CD4-positive, alpha-beta T cell treated with Interleukin-15 for 4 hours (primary cell): ENCODE measurements at places on chromosomes 3 and 15.

- no peak for DNase-seq
Measured at GRCh38 chr3:128006061-128007032, 45.9 kb upstream of the SEC61A1 start.

- peak; percentile 38 for DNase-seq
Measured at GRCh38 chr3:129003578-129004112, 2.5 kb downstream of the EFCC1 start.

DNA sequence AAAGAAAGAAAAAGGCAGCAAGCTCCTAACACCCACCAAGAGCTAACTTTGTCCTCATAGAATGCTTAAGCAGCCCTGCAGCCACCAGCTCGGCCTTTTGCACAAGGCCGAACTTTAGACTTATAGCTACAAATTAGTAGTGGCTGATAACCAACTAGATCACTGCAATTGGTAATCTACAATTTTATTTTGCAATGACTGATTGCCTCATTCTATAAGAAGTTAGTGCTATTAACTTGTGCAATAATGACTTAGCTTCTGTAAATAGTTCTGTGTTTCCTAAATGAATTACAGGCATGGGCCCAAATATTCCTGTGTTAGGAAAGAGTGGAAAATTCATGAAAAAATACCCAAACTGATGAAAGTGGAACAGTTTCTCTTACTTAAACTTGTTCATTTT is 284.8 kb upstream of the CFAP20DC start:
- DNase-seq = no peak

- DNase-seq = no peak
Measured at GRCh38 chr3:77259694-77260093, 219.8 kb downstream of the ROBO2 start.

DNA sequence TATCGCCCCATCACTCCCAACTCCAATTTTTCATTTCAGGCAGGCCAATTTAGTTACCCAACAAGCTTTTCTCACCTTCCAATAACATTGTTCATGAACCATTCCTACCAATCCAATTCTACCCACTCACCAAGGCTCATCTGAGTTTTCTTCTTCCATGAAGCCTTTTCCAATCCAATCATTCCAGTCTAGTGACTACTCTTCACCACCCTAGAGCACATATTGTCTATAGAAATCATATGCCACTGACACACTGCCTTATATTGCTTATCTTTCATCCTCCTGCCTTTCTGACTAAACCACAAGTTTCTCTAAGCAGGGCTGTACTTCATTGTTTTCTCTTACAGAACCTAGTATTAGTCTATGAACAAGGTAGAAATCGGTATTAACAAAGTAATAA is 11.4 kb downstream of the CCDC14 start:
- no peak for DNase-seq

DNA sequence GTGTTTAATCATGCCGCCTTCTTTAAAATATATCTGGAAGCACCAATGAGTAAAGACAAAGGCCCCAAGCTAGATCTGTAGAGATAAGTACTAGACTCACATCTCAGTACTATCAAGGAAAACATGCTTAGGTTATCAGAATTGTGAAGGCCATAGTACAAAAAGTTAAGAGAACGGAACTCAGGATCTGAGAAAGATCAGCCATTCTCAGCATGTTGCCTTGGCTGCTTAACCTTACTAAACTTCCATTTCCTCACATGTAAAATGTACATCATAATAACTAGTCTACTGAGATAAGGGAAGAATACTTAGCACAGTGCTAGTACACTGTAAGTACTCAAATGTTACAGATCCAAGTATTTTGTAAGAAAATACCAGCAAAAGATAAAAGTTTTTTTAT is 7.6 kb downstream of the DNAJC19 start:
- DNase-seq = no peak

DNA sequence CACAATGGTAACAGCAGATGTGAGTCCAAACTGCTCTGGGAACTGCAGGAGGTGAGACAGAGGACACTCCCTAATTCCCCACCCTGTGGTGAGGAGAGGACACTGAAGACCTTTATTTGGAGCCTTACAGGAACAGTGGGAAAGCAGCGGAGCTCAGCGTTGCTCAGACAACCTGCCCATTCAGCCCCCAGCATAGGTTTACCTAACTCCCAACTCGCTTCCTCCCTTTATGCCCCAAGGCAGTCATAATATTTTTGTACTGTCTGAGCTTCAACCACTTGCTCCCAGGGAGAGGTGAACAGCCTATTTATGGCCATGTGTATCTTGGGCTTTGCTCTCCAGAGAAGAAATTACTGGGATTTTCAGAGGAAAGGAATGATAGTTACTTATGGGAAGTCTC is 34.1 kb downstream of the SHC4 start:
- DNase-seq = no peak

DNA sequence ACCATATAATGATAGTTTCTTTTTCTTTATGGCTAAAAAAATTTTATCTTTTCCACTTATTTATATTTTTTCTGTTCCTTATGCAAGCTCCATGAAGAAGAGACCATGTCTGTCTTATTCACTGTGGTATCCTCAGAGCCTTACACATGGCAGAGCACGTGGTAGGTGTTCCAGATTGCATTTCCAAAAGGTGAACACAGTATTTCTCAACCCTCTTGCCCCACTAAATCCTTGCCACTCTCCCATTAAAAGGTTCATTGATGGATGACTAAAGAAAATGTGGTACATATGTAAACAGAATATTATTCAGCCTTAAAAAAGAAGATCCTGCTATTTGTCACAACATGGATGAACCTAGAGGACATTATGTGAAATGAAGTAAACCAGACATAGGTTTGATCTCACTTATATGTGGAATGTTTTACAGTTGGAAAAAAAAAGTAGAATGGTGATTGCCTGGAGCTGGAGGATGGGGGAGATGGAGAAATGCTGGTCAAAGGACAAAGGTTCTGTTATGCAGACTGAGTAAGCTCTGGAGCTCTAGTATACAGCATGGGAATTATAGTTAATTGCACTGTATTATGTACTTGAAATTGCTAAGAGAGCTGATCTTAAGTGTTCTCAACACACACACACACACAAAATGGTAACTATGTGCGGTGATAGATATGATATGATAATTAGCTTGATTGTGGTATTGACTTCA is 266.7 kb downstream of the CNTN3 start:
- no peak for DNase-seq

DNA sequence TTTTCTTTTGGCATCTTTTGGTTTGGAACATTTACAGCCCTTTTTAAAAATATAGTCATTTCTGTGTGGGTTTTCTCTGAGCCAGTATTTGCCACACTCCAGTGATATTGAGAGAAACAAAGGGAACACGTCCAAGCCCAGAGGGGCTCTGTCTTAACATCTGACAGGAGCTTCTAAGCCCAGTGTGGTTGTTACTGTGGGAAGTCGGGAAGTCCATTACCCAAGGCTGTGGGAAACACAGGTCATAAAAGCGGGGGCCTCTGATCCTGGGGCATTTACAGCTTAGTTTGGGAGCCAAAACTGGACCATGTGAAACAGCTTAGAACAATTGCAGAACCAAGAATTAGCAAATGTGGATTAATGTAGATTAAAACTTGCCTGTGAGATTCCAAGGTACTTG is 123.0 kb downstream of the PTPRG start:
- DNase-seq = no peak

- peak; percentile 33 for DNase-seq
Measured at GRCh38 chr3:132343018-132343612, 25.9 kb downstream of the ACP3 start.

DNA sequence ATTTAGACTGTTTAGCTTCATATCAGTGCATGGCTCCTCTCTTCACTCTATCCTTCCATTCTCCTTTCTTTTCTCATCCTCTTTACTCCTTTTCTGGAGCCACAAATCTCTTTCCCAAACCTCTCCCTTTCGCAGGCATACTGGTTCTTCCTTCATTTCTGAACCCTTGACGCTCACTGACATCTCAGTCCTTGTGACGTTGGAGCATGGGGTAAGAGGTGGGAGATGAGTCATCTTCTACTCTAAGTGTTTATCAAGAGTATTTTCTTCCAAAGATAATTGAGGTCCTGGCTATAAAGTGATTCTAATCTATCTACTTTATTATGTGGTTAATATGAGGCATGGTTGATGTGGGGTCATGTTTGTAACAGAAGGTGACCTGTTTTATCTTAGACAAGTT is 414.2 kb downstream of the AGBL1 start:
- no peak for DNase-seq

DNA sequence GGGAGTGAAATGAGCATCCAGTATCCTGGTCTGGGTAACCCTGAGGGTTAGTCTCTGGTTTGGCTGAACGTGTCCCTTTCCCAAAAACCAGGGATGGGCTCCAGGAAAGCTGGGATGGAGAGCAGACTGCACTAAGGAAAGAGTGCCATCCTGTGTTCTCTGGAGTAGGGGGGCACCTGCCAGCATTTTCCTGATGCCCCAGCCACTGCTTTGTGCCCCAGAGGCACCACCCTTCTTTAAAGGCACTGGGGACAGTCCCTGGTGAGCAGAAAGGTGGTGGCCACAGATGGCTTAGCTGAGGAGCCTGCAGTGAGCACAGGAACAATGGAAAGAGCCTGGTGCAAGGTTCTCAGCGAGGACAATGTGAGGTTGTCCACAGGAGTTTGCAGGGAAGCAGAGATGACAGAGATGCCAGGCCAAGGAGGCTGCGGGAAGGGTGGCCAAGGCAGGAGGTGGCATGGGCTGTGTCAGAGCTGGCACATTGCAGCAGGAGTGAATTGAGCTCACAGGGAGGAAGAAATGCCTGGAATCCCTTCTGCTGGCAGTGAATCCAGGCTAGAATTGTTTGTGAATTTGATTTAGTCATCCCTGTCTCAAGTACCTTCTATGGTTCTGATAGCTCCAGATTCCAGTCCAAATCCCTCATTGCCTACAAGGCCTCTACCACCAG is 39.9 kb downstream of the AMOTL2 start:
- DNase-seq = no peak

GRCh38 chr3:57731311-57731710 is 24.8 kb upstream of the SLMAP start:
- DNase-seq = no peak

- DNase-seq = no peak
Measured at GRCh38 chr3:64560791-64561190, 127.0 kb downstream of the ADAMTS9 start.

DNA sequence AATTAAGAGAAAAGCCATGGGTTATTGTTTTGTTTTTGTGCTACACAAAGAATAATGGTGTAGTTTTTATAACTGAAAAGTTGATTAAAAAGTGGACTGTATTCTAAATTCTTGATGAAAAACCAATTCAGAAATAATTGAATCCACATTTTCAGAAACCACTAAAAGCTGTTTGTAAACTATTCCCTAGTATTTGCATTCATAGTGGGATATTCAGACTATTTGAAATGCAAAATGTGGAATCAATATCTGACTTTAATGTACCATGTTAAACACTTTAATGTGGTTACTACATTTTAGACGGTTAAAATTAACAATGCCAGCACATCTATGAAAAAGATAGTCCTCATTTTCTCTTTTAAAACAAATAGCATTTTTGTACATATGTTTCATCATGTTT is 104.6 kb downstream of the ZIC4 start:
- no peak for DNase-seq

DNA sequence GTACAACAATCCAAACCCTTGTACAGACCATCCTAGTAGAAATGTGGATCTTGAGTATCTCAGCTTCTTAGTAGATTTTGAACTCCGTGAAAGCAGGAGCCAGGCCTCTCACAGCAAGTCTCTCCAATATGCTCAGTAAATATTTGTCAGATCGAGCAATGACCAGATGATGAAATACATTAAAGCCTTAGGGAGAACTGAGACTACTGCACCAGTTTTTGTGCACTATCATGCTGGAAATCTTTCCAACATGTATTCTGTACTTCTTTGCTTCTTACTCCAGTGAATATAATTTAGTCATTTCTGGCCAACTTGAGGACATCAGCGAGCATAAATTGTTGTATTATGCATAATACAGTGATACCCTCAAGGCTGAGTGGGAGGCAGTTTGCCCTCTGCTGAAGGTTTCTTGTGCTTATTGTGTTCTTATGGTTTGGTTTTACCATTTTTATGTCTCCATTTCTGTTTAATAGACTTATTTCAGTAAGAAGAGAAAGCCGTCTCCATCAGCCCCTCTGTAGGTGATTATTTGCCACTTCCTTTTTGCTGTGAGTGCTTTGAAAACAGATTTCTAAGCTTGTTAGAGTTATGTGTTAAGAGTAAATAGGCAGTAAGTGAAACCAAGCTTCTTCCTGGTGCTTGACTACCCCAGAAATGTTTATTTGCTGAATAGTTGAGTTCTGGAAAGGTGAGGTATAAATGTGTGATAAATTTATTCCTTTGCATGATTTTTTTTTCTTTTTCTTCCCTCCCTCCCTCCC is 147.1 kb downstream of the PGPEP1L start:
- peak; percentile 13 for DNase-seq

DNA sequence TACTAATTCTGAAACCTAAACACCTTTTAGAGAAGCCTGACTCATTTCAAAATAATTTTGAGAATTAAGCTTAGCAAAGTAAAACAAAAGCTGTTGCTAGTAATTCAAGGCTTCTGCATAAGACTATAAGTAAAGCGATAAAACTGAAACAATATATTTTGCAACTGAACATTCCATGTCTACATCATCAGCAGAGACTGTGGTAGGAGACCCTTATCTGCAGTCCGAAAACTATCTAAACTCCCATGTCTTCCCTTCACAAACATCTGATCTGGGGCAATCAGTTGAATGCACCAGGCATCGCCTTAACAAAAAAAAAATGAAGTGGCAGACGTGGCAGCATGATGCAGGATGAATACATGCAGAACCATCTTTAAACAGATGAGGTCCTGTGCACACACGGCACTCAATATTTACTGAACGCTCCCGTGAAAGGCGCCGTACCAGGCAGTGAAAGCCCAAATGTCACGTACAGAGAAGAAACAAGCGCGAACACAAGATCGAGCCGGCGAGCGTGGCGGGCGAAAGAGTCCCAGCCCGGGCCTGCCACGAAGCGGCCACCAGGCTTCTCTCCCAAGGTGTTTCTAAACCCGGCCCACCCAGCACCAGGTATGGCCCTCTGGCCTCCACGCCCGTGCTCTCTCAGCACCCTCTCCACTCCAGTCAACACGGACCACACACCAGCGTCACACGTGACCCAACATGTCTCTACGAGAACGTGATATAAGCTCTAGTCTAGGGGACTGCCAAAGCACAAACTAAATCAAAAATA is 63.0 kb downstream of the CHSY1 start:
- DNase-seq = no peak

- DNase-seq = no peak
Measured at GRCh38 chr3:190307164-190307545, 15.1 kb downstream of the CLDN1 start.

- DNase-seq = no peak
Measured at GRCh38 chr3:177481329-177481728, 284.0 kb upstream of the TBL1XR1 start.

DNA sequence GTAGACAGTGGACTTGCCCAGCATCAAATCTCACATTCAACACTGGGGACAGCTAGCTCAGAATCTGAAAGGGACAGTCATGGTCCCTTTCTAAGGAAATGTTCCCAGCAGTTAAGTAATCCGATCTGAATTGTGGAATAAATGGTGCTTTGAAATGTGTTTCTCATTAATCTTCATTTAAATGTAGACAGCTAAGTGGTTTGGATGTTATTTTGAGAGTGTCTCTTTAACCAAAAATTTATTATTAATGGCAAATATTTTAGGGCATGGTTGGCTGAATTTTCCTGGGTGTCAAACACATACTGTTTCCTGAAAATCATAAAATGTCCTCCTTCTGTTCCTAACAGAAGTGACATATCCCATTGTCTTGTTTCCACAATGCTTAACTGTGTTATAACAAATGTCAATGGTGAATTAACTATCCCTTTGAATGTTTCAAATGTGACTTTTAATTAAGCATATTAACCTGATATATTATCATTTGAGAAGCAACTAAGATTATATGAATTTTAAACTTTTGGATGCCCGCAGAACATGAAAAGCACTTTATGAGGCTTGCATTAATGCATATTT is 210.8 kb downstream of the CHST2 start:
- DNase-seq = no peak

- no peak for DNase-seq
Measured at GRCh38 chr15:29376590-29376989, 107.0 kb upstream of the NSMCE3 start.
